GM13976 (cell line): ENCODE measurements at places on chromosomes 6 and 20.

- DNase-seq, result peak; percentile 40
Observed at GRCh38 chr6:51959744-51960383, 127.5 kb downstream of the PKHD1 start.

DNA sequence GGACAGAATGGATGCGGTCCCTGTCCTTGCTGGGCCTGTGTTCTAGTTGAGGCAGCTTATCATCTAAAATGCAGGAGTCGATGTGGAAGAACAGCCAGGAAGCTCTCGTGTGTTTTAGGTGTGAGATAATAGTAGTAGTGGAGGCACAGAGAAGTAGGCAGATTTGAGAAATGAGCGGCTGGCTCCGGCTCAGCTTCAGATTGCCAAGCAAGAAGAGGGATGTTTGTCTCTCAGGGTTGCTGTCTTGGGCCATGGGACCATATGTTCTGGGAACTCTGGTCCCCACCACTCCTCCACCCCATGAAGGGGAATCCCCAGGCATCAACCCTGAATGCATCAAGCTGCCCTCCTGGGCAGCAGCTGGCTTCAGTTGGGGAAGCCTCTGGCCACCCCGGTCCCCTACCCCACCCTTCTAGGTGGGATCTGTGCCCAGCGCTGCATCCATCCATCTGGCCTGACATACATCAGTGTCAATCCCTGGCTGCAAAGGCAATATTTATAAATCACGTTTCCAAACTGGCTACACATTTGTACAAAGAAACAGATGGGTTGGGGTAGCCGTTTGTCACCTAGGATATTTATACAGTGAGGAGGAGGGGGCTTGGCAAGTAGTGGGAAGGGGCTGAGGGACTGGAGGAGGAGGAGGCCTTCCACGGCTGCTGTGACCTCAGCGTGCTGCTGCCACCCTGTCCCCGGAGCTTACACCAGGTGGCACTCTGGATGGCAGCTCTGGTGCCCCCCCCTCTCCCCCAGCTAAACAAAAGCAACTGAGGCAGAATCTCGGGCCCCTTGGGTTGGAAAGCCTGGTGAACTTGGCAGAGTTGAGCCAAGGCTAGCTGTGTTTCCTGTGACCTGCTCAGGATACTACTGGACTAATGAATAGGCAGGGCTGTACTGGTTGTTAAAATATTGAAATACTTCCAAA, 64.4 kb downstream of the CD40 start:
- DNase-seq, result no peak

DNA sequence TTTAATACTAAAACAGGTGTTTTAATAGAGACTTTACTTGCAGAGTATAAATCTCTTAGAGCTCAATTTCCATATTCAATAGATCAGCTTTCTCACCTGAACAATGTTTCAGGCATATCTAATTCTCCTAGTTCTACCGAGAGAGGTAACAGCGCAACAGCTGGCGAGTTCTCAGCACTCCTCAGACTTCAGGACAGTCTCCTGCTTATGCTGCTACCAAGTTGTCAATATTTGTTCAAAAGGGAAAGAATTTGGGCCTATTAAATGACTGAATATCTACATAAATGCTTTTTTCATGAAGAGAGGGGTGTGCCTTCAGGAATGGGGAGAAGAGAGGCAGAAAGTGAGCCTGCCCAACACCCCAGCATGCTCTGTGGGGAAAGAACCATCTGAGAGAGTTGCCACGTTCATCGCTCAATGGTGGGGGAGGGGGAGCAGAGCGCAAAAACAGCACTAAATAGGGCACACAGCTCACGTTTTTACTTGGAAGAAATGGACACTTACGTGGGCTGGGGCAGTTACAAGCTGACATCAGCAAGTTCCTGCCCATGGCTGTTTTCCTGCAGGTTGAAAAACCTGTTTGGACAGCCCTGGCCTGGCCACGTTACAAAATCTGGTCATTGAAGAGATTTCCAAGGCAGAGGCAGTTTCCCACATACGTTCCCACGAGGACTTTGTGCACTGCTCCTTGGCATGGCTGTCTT, 38.0 kb downstream of the EZR start:
- DNase-seq, result no peak

- DNase-seq, result no peak
Observed at GRCh38 chr20:32528171-32528891, 56.8 kb downstream of the NOL4L start.

- DNase-seq, result no peak
Observed at GRCh38 chr6:110310861-110311446, 47.2 kb downstream of the METTL24 start.

DNA sequence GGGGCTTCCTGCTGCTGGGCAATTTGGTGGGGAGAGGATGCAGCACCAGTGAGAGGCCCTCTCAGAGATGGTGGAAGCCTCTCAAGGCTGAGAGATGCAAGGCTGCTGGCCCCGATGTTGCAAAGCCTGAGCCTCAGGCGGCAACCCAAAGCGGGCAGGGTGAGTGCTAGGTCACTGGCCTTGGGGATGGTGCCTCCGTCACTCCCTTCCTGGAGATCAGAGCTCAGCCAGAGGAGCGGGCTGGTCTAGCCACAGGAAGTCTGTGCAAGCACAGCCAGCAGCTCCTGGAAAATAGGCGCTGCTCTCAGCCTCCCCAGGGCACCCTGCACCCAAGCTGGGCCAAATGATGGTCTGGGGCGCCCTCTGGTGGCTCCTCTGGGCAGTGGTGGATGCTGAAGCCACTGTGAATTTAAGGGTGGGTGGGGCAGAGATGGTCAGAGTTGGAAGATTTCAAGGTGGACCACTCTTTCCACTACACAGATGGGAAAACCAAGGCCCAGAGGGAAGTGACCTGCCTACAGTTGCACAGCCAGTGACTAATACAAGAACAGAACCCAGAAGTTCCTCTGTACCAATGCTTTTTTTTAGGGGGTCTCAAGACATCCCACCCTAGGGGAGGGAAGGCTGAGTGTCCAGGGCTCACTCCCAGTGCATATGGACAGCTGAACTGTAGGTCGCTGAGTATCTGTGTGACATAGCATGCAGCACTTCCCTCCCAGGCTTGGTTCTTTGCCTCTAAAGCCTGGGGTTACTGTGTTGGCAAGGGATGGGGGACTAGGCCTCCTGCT, 20.8 kb downstream of the C20orf203 start:
- peak; percentile 90 for DNase-seq

DNA sequence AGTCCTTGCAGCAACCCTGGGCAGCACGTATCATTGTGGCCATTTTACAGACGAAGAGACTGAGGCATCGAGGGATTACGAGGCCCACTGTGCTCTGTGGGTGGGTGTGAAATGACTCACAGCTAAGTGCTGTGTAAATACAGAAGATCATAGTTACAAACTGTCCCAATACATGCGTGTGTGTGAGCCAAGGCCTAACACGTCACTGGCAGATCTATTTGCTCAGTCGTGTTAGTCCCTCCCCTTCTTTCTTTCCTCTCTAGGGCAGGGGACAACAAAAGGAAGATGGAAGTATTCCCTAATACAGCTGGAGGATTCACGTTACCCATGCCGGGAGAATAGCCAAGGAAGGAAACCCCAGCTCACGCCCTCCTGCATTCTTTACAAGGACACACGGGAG, 175.9 kb downstream of the CDC5L start:
- no peak for DNase-seq

- DNase-seq, result peak; percentile 37
Observed at GRCh38 chr20:29299811-29300578, 1957.5 kb upstream of the DEFB115 start.

DNA sequence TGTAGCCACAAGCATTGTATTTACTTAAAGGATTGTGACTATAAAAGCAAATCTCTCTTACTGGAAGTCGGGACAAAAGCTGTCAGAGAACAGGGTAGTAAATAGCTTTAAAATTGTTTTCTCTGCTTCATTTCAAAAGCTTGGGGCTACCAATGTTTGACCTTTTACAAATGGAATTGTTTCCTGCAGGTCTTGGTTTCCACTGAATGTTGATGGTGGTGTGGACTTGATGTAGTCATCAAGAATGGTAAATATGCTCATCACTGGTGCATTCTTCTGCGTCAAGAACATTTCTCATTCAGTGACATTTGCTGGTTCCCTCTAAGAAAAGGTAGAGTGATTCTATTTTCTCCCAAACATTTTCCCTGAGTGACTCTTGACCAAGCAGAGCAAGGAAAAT, 435.4 kb upstream of the KHDRBS2 start:
- DNase-seq, result no peak

DNA sequence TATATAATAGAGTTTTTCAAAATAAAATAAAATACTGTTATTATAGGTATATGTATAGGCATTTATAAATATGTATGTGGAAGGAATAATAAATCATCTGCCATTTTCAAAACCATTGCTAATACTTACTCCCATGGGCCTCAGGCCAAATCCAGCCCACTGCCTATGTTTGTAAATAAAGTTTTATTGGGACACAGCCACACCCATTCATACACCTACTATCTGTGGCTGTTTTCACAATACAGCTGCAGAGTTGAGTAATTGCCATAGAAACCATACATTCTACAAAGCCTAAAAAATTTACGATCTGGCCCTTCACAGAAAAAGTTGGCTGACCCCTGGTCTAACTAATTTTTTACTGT, 9.5 kb downstream of the ALDH5A1 start:
- no peak for DNase-seq

GRCh38 chr6:95882371-95882770, 133.4 kb upstream of the FUT9 start:
- DNase-seq, result no peak

DNA sequence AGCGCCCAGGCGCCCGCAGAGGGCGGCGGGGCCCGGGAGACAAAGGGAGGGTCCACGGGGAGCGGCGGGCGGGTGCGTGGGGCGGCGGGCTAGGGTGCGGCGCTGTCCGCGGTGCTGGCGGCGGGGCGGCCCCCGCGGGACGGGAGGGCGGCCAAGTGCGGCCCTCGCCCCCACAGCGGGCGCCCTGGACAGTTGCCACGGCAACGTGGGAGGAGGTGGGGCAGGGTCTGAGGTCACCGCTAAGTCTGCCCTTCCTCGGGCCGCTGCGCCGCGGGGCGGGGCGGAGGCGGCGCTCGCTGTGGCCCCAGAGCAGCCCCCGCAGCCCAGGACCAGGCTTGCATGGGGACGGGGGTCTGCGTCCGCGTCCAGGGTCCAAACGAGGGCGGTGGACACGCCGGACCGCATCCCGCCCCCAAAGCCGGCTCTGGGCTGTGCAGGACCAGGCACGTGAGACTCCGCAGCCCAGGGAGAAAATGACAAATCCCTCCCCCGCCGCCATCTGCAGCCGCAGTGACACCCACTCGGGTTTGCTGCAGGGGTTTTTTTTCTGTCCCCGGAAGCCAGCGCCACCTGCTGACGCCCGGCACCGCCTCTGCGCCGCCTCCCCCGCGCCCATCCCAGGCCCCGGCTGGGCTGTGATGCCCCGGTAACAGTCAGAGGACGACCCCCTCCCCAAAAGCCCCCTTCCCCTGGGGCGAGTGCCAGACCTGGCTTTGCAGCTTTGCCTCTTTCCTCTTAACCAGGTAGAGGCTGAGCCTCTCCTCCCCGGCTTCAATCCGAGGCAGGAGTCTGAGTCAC, 36.8 kb downstream of the YTHDF1 start:
- DNase-seq, result peak; percentile 90

DNA sequence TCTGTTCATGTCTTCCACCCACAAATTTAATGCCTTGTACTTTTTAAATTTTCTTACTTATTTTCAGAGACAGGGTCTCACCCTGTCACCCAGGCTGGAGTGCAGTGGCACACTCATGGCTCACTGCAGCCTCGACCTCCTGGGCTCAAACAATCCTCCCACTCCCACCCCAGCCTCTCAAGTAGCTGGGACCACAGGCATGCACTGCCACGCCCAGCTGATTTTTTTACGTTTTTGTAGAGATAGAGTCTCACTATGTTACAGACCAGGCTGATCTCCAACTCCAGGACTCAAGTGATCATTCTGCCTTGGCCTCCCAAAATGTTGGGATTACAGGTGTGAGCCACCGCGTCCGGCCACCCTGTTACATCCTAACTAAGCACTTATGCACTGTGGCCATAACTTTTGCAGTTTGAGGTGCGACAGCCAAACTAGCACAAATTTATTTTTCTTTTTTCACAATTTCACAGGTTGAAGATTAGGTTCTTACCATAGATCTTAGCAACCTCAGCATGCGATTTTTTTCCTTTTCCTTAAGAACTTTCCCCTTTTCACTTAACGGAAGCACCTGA, 92.1 kb downstream of the EPB41L2 start:
- DNase-seq, result no peak

DNA sequence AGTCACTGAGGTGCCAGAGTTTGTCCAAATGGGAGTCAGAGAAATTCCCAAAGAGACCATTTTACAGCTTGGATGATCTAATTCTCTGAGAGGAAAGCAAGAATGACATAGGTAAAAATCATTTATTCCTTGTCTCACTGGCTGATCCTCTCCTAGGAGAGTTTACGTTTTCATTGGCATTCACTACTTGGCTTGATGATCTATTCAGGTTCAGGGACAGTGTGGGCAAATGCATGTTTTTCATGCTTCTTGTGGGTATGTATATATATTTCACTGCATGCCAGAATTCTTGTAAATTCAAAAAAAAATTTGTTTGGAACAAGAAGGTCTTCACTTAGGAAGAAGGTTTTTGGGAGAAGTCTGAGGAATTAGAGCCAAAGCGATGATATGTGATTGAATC, 403.4 kb upstream of the JAG1 start:
- no peak for DNase-seq

DNA sequence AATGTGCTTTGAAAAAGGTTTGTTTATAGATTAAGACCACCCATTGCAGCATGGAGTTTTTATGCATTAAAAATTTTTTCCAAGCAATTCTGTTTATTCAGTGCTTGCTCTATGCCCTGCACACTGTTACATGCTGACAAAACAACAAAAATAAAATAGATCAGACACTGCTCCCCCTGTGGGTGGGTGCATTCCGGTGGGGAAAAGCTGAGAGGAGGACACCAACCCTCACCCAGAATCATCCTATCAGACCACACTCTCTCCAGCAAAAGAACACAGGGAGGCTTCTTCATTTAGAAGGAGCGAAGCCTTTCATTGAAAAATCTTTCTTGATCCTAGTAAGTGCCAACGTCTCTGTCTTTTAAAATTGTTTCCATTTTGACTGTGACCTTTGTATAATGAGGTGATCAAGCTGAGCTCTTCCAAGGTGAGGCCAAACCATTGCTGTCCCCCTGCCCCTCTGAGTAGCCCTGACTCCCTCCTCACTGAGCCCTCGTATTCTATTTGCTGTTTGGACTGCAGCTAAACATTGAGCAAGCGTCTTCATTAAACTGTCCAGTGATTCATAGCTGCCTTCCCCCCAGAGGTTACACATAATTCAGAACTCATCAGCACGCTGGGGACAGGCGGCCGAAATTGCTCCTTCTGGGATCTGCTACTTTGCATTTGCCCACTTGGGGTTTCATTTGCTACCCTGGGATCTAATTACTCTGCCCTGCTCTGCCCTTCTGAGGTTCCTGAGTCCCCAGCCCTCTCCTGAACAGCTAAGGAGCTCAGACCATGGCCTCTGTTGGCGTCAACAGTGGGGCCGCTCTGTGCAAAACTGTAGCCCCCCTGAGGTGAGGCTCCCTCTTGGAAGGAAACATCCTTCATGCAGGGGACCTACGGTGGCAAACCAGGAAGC, 102.4 kb downstream of the F13A1 start:
- no peak for DNase-seq

- DNase-seq, result peak; percentile 45
Observed at GRCh38 chr6:144334150-144334708, 49.1 kb downstream of the UTRN start.

- no peak for DNase-seq
Observed at GRCh38 chr6:143970456-143971218, 37.4 kb downstream of the PLAGL1 start.

GRCh38 chr20:49824206-49824605, 11.6 kb downstream of the SLC9A8 start:
- DNase-seq, result no peak
